Astrocyte (in vitro differentiated cells and primary cell): ENCODE measurements at places on chromosomes 7 and 10.
A peak's percentile ranks its signal among the peaks of the same experiment; 100 is the strongest.

DNA sequence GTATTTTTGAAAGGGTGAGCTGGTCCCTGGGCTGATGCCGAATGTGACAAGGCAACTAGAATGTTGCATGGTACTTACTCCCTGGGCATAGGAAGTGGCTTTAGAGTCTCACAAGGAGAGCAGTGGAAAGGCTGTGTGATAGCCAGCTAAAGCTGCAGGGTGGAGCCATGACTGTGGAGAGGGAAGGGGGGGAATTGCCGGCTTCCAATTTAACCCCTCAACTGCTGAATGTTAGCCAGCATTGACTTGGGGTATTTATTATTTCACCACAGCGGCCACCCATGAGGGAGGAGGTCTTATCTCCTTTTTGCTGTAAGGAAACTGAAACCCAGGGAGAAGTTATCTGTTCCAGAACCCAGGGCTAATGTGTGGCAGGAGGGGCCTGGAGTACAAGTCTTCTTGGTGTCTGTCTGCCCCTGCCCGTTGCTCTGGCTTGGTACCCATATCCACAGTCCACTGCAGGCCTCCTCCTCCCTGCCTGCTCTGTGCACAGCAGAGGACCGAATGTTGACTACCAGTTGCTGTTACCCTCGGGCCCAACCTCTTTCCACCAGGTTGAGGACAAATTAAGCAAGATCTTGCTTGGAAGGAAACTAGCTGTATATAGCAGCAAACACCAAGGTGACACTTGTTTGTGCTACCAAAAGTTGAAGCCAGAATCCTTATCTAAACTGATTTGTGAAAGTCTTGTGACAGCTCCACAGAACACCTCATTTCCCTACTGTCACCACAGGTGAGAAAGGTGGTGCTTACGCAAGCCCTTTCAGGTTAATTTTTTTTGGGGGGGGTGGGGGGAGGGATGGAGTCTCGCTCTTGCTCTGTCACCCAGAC is 37.6 kb downstream of the WBP1L start:
- H3K4me3 ChIP-seq = no peak overlapping the region
- no peaks in the 10 kb centered on the region for H3K36me3 ChIP-seq
- H3K27ac ChIP-seq = no peak overlapping the region
- DNase-seq = no peak

DNA sequence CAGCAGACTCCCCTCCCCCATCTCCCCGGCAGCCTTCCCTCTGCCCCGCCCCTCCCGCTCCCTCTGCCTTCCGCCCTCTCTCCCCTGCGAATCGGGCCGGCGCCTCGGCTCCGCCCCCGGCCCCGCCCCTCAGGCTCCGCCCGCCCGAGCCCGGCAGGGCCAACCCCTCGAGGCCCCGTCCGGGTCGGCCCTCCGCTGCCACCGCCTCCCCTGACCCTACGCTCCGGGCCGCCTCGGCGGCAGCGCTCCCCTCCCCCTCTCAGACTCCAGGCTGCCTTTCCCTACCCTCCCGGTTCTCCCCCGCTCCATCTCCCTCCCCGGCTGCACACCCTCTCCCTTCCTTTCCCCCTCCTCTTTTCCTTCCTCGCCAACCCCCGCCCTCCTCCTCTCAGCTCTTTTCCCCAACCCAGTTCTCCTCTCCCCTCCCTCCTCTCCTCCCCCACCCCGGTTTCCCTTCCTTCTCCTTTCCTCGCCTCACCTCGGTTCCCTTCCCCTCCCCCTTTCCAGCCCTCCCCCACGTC is 1.6 kb downstream of the ZNF467 start:
- no peaks in the 10 kb centered on the region for H3K36me3 ChIP-seq
- H3K27me3 ChIP-seq = peaks cover 30% of the 10 kb centered on the region
- H3K4me3 ChIP-seq = peak overlapping the region; percentile 50
- no peaks in the 10 kb centered on the region for H3K4me1 ChIP-seq
- DNase-seq = peak; percentile 42
- H3K27ac ChIP-seq = no peak overlapping the region

GRCh38 chr7:30921540-30922401 is 10.1 kb downstream of the AQP1 start:
- DNase-seq = no peak
- no peaks in the 10 kb centered on the region for H3K36me3 ChIP-seq
- H3K27ac ChIP-seq = no peak overlapping the region

DNA sequence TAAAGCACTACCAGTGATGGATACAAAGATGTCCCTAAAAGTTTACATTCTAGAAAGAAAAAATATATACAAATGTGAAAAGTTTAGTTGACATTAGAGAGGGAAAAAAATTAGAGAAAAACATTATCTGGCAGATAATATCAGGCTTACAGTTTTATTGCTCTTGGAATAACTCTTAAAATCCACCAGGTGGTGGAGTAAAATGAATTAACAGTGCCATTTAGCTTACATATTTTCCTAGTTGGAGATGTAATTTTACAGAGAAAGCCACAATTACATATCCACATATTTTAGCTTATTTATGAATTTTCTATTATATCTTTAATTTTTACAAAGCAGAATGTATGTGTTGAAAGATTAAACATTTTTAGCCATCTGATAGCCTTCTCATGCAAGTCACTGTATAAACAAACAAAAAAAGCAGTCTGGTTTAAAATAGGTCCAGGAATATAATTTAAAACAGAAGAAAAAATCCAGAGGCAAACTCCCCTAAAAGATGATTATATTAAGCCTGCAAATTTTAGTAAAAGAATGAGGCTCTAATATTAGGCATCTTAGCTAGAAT is 6.5 kb downstream of the CABCOCO1 start:
- H3K36me3 ChIP-seq = no peaks in the 10 kb centered on the region
- no peaks in the 10 kb centered on the region for H3K4me1 ChIP-seq
- no peak for DNase-seq
- no peak overlapping the region for H3K4me3 ChIP-seq
- H3K27ac ChIP-seq = no peak overlapping the region
- no peaks in the 10 kb centered on the region for H3K27me3 ChIP-seq

- peak; percentile 29 for DNase-seq
- H3K4me1 ChIP-seq = peaks cover 4% of the 10 kb centered on the region
- no peak overlapping the region for H3K27ac ChIP-seq
- no peak overlapping the region for H3K4me3 ChIP-seq
- no peaks in the 10 kb centered on the region for H3K36me3 ChIP-seq
These were observed 29.2 kb upstream of the KCNMA1 start for GRCh38 chr10:77666821-77667220.

DNA sequence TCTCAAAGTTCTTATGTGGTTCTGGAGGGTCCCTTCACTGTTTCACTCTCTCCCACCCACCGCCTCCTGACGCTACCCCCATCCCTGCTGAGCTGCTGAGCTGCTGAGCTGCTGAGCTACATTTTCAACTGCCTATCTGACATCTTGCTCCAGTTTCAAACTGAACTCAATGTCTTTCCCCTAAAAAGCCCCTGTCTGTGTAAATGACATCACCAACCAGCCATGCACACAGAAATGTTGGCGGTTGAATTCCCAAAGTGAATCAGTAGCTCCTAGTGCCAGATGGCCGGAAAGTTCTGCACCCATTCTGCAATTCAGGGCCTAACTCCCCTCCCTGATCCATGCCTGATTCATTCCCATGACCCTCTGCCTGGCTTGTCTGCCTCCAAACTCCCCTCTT is 71.2 kb downstream of the WNT2 start:
- no peaks in the 10 kb centered on the region for H3K36me3 ChIP-seq
- peak overlapping the region; percentile 84 for H3K27ac ChIP-seq
- no peak overlapping the region for H3K4me3 ChIP-seq
- peak; percentile 95 for DNase-seq
- H3K4me1 ChIP-seq = peaks cover 17% of the 10 kb centered on the region
- peaks cover 2% of the 10 kb centered on the region for H3K27me3 ChIP-seq

DNA sequence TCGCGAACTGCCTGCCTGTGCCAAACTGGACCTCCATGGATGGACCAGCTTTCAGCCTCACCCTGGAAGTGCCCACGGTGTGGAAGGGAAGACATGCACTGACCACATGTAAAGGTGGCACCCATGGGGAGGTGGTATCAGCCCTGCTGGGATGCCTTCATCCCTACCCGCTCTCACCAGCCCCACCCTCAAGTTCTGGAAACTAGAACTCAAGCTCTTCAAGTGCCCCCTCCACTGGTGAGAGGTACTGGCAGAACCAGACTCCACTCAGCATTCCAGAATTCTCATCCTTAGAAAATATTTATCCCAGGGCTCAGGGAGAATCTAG is 5.9 kb downstream of the ZNF488 start:
- DNase-seq = no peak
- H3K27ac ChIP-seq = no peak overlapping the region
- H3K27me3 ChIP-seq = peaks cover 17% of the 10 kb centered on the region
- H3K36me3 ChIP-seq = no peaks in the 10 kb centered on the region
- H3K4me3 ChIP-seq = no peak overlapping the region
- no peaks in the 10 kb centered on the region for H3K4me1 ChIP-seq

DNA sequence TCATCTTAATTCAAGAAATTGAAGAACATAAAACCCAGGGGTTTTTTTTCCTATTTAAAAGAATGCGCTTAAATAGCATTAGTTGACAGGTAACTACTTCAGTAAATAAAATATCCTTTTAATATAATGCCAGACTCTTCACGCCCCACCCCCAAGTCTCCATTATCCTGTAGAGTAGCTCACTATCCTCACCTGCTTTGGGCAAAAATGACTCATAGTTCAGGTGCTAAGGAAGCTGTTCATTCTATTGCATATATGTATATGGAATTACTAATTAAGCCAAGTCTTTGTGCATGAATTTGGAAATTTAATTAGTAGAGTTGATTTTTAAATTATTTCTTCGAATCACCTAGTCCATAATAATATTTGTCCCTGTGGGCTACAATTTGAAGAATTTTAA is 656.8 kb upstream of the ANKRD30A start:
- DNase-seq = no peak
- no peak overlapping the region for H3K27ac ChIP-seq
- peaks cover 10% of the 10 kb centered on the region for H3K4me1 ChIP-seq
- no peaks in the 10 kb centered on the region for H3K27me3 ChIP-seq
- H3K4me3 ChIP-seq = no peak overlapping the region
- no peaks in the 10 kb centered on the region for H3K36me3 ChIP-seq

- H3K4me1 ChIP-seq = no peaks in the 10 kb centered on the region
- peaks cover 2% of the 10 kb centered on the region for H3K27me3 ChIP-seq
- H3K36me3 ChIP-seq = no peaks in the 10 kb centered on the region
- no peak overlapping the region for H3K4me3 ChIP-seq
- H3K27ac ChIP-seq = no peak overlapping the region
These were observed 20.5 kb upstream of the RASGEF1A start for GRCh38 chr10:43287056-43288007.

GRCh38 chr7:2689951-2690705 is 2.1 kb downstream of the AMZ1 start:
- H3K36me3 ChIP-seq = no peaks in the 10 kb centered on the region
- H3K27me3 ChIP-seq = peaks cover 8% of the 10 kb centered on the region
- no peak overlapping the region for H3K4me3 ChIP-seq
- H3K4me1 ChIP-seq = peaks cover 33% of the 10 kb centered on the region

DNA sequence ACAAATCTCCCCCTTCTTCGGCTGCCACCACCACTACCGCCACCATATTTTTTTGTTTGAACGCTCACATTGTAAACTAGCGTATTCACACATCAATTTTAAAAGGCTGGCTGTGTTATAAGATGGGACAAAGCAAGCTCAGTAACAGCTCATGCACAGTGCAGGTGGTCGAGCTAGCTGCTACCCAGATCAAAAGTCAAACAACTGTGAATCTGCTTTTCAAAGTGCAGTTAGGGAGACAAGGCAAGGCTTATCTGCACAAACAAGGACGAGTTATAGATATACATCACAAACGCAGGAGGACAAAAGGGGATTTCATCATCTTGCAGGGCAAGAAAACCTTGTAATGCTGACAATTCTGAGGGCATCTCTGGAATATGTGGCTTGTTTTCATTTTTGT is 231.6 kb downstream of the VTI1A start:
- H3K27ac ChIP-seq = no peak overlapping the region
- no peaks in the 10 kb centered on the region for H3K27me3 ChIP-seq
- H3K36me3 ChIP-seq = peaks cover 4% of the 10 kb centered on the region
- H3K4me1 ChIP-seq = no peaks in the 10 kb centered on the region
- DNase-seq = no peak
- no peak overlapping the region for H3K4me3 ChIP-seq

- peaks cover 2% of the 10 kb centered on the region for H3K4me1 ChIP-seq
- H3K27ac ChIP-seq = no peak within 1 kb of the TSS
- no peak within 1 kb of the TSS for H3K4me3 ChIP-seq
- H3K27me3 ChIP-seq = peaks cover 57% of the 10 kb centered on the region
These were observed at the start of gene PTF1A for GRCh38 chr10:23191764-23192711. PTF1A (plus strand) TSS chr10:23192312; CDS start chr10:23192531, 219 bp downstream.

DNA sequence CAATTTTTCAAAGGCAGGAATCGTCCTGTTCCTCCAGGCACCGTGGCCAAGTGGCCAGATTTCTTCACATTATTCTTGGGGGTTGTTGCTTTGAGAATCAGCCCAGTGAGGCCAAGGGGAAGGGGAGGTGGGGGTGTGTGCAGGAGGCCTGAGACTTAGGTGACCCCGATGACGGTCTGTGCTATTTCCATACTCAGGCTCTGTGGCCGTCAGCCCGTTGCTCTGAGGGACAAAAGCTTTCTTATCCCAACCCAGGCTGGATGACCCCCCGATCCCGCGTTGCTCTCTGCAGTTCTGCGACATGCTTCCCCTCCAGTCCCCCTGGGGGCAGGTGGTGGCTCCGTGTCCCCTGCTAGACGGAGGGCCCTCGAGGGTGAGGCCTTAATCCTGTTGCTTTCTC is 14.2 kb downstream of the DOCK1 start:
- no peak overlapping the region for H3K4me3 ChIP-seq
- H3K36me3 ChIP-seq = no peaks in the 10 kb centered on the region
- no peaks in the 10 kb centered on the region for H3K27me3 ChIP-seq
- no peak for DNase-seq
- no peak overlapping the region for H3K27ac ChIP-seq

- H3K36me3 ChIP-seq = no peaks in the 10 kb centered on the region
- no peak overlapping the region for H3K4me3 ChIP-seq
- no peaks in the 10 kb centered on the region for H3K4me1 ChIP-seq
- no peak overlapping the region for H3K27ac ChIP-seq
These were observed 76.8 kb upstream of the NKX6-2 start for GRCh38 chr10:132862485-132863420.

DNA sequence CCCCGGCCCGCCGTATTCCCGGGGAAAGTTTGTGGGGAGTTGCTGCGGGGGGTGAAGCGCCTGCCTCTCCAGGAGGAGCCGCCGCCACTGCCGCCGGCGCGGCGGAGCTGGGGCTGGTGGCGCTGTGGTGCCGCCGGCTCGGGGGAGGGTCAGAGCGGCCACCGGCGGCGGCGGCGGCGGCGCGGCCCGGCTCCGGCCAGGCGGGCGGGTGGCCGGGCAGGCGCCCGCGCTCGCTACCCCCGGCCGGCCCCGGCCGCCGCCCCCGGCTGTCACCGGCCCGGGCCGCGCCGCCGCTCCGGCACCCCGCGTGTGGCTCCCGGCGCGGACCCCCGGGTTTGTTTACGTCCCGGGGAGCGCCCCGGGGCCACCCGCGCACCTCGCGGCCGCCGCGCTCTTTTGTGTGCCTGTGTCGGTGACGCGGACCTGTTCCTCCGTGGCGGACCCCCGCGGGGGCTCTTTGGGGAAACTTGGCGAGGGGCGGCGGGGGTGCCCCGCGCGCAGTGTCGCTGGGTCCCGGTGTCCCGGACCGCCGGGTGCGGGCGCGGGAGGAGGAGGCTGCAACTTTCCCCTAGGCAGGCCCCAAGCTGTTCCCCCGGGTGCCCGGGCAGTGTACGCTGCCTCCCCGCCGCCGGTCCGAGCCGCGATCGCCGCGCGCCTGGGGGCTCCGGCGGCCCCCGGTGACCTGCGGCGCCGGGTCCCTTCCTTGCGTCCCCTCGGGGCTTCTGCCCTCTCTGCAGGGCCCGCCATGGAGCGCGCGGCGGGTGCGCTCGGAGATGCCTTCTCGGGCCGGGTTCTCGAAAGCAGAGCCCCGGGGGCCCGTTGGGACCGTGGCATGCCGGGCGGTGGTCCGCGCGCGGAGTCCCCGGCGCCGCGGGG is 593 bp upstream of the CUX1 start:
- H3K27me3 ChIP-seq = peaks cover 7% of the 10 kb centered on the region
- H3K27ac ChIP-seq = no peak overlapping the region
- H3K4me3 ChIP-seq = peak overlapping the region; percentile 56
- no peak for DNase-seq
- no peaks in the 10 kb centered on the region for H3K36me3 ChIP-seq
- peaks cover 9% of the 10 kb centered on the region for H3K4me1 ChIP-seq
